MCF 10A (cell line): ENCODE measurements at places on chromosomes 4 and X.

GRCh38 chrX:41144873-41145272, 59.6 kb downstream of the USP9X start:
- DNase-seq = peak; percentile 40

DNA sequence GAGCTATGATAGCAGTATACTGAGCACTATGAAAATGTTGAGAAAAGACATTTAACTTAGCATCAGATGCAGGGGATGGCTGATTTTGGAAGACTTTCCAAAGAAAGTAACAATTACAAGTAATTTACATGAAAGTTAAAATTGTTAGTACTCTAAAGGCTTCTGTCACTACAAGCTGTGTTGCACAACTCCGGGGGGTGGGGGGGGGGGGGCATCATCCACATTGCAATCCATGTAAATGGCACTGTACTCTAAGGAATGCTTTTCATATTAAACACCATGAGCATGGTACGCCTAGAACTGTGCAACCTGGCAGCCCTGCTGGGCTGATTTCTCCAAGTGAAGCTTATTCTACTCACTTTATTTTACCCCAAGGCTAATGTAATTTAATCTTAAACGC, 363.4 kb downstream of the TMA16 start:
- no peak for DNase-seq

DNA sequence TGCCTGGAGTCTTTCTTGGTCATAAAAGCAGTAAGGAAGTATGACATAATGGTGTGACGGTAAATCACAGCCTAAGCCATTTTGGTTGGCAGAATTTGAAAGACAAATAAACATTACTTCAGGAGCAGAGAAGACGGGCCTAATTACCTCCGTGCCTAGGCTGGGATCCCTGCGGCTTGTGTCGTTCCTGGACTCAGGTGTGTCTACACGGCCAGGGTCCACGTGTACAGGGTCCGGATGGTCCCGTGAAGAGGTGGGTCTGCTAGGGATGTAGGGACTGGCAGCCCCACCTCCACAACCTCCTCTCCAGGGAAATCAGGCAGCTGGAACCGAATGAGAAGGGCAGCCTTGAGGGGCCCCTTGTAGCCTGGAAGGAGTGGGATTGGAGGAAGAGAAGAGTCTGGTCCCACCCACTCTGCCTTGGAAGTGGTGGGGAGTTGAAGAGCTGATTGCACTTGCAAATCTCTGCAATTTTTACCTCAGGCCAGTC, 55.4 kb upstream of the PLAC1 start:
- DNase-seq = no peak

GRCh38 chr4:1407657-1408333, 1.6 kb upstream of the NKX1-1 start:
- no peak for DNase-seq

DNA sequence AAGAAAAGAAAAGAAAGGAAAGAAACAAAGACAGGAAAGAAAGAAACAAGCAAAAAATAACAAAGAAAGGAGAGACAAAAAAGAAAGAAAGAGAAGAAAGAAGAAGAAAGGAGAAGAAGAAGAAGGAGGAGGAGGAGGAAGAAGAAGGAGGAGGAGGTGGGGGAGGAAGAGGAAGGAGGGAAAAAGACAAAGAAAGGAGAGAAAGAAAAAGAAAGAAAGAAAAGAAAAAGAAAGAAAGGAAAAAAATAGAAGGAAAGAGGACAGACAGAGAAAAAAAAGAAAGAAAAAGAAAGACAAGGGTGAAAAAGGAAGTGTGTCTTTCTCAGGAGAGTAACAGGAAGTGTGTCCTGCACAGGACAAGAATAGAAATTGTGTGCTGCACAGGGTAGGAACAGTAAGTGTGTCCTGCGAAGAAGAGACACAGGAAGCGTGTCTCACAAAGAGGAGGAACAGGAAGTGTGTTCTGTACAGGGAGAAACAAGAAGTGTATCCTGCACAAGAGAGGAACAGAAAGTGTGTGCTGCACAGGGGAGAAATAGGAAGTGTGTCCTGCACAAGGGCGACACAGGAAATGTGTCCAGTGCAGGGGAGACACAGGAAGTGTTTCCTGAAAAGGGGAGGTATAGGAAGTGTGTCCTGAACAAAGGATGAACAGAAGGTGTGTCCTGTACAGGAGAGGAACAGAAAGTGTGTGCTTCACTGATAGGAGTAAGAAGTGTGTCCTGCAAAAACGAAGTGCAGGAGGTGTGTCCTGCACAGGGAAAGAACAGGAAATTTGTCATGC, 101.2 kb downstream of the ARSF start:
- DNase-seq = no peak

- no peak for DNase-seq
Measured at GRCh38 chr4:3805731-3806130, 39.5 kb downstream of the ADRA2C start.

DNA sequence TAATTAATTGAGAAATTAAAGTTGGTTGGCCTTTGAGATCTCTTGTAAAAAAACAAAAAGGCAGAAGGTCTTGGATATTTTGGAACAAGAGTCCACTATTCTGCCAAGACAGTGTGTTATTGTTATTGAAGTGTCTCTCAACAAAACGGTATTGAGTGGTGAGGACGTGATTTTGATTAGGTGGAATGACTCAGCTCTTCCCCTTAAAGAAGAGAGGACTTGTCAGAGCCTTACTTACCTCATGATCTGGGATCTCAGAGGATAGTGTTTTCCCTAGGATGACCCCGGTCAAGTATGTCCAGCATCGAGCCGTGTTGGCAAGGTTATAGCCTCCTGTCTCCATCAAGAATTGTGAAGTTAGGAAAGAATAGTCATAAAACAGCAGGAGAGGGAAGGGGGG, 110.9 kb downstream of the HDAC8 start:
- no peak for DNase-seq

GRCh38 chr4:168634276-168634802, 137.5 kb downstream of the PALLD start:
- DNase-seq = peak; percentile 59

DNA sequence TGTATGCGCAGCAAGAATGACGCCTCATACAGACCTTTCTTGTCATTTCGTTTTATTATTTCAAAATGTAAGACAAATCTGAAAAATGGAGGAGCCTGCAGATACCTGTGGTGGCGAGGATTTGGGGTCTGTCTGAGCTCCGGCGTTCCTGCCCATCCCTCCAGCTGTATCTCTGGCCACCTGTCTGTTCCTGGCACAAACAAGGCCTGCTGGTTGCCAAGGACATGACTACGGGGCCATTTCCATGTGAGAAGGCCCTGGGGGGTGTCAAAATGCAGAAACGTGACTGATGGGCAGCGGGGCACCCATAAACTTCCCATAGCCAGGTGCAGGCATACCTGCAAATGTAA, 591 bp upstream of the TSPAN7 start:
- DNase-seq = no peak

- no peak for DNase-seq
Measured at GRCh38 chrX:24428516-24428915, 36.6 kb upstream of the PDK3 start.

- no peak for DNase-seq
Measured at GRCh38 chr4:107552306-107552705, 167.7 kb downstream of the PAPSS1 start.

DNA sequence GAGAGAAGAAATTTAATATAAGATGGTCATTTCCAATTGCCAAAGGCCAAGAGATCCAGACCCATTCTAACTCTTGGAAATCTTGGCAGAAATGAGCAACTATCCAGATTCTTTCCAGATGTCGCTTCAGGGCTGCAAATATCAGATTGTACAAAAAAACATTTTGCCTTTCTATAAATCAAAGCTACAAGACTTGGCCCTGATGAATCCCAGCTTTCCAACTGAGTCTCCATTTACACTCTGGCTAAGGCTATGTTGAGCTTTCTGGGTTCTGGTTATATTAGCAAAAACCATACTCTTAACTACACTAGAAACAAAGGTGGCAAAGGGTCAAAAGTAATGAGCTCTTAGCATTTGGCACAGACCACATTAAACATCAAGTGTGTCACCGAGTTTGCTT, 345.8 kb downstream of the OPHN1 start:
- no peak for DNase-seq

GRCh38 chr4:53705151-53705764, 114.0 kb upstream of the LNX1 start:
- no peak for DNase-seq

DNA sequence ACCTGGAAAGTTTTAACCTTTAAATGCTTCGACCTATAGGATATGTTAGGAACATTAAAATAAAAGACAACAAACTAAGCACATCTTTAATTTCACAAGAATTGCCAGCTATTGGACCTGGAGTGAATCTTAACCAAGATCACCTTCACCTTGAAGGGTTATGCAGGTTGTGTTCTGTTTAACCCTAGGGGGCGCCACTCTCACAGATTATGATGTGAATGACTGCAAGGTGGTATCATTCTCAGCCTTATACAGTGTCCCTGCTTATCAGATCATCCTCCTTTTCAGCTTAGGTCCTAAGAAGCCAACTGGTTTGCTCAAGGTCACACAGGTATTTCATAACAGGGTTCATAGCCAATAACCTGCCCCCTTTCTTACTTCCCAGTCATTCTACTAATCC, 23.5 kb downstream of the INTS6L start:
- DNase-seq = peak; percentile 24

DNA sequence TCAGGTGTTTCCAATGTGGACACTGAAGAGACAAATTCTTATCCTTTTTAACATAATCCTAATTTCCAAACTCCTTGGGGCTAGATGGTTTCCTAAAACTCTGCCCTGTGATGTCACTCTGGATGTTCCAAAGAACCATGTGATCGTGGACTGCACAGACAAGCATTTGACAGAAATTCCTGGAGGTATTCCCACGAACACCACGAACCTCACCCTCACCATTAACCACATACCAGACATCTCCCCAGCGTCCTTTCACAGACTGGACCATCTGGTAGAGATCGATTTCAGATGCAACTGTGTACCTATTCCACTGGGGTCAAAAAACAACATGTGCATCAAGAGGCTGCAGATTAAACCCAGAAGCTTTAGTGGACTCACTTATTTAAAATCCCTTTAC, 18.6 kb downstream of the TLR7 start:
- DNase-seq = no peak

DNA sequence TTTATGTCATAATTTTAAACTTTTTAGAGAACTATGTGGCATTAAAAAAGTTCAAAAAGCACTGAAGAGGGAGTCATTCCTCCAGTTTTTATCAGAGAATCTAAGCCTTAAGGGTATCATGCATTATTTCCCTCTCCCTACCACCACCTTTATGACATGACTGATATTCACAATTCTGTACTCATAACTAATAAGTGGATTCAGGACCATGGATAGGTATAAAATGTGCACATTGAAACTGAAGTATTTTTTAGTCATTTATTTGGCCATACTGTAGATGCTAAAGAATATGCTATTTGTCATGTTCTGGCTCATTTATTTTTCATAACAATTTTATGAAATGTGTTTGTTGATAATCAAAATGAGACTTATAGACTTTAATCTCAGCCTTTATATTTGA, 897.5 kb upstream of the AGA start:
- DNase-seq = peak; percentile 28

DNA sequence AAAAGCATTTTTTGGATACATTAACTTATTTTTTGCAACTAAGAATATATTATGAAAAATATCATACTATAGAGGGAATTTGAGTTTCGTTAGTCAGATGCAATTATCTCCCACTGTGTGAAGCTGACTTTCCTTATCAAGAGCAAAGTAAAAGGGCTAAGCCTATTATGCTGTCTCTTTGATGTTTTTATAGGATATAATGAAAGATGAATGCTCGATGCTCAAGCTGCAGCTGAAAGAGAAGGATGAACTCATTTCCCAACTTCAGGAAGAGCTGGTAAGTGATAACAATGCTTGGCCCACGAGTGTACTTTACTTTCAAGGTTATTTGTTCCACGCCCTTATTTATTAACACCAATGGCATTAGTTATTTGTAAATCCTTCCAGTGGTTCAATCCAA, 688.4 kb downstream of the CCSER1 start:
- no peak for DNase-seq

DNA sequence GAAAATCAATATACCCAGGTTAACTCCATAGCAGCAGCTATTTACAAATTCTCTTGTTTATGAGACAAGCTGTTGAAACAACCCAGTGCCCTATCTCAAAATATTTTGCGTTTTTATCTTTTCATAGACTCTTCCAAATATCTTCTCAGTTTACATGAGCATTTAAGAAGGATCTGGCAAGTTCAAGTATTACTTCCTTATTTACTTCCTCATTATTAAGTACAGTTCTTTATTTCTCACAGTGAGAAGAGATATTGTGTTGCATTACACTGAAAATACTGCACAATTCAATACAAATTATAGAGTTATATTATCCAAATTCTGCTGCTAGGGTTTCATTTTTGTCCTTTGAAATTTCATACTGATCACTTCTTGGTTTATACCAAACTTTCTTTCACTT, 43.6 kb upstream of the UCP1 start:
- DNase-seq = no peak

DNA sequence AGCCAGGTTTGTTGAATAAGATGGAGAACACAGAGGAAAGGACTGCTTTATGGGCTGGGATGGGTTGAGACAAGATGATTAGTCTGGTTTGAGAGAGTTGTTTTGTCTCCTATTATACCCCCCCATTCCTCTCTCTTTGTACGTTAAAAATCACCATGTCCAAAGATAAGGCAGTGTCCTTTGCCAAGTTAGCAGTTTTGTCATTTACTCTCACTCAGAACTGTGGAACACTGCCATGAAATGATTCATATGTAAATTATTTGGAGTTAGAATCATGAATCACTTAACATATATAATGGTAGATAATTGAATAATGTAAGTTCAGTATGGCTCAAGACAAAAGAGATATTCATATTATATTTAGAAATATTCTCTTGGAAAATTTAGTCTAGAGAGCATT, 151.3 kb downstream of the DCLK2 start:
- DNase-seq = peak; percentile 80

DNA sequence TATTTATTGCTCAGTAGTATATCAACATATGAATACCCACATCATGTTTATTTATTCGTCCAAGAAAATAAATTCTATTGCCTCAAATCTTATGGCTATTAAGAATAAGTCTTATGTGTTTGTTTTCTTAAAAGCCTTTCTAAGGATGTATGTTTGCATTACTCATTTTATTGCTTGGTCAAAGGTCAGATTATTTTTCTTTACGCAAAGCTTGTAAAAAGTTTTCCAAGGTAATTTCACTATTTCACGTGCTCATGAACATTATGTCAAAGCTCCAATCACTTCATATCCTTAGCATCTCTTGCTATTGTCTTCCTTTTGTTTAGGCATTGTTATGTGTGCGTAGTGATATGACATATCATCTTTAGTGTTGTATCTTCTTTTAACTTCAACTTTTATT, 258.5 kb upstream of the FSTL5 start:
- DNase-seq = no peak

DNA sequence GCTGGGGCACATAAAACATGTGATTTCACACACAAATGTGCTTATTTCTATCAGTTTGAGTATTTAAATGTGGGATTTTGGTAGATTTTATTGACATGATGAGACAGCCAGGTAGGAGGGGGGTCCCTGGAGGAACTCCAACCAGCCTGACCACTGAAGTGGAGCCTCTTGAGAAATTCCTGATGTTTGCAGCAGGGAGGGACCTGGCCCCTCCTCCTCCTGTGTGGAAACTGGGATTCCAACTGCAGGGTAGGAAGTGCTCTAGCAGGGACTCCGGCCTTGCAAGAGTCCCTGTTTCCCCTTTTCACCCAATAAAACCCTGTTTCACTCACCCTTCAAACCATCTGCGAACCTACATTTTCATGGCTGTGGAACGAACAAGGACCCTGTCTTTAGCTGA, 2224.0 kb upstream of the AGA start:
- DNase-seq = no peak

- DNase-seq = no peak
Measured at GRCh38 chr4:185237175-185237574, 27.8 kb downstream of the SNX25 start.
